ENCODE measurements at places on chromosomes 2 and 18.

- peaks cover 32% of the 10 kb centered on the region for H3K4me1 ChIP-seq
- H3K27ac ChIP-seq, result peak overlapping the region; percentile 89
- no peak for DNase-seq
- H3K27me3 ChIP-seq, result no peaks in the 10 kb centered on the region
Measured at GRCh38 chr18:62285281-62285680, 39.8 kb upstream of the TNFRSF11A start.

- no peaks in the 10 kb centered on the region for H3K4me1 ChIP-seq
- no peaks in the 10 kb centered on the region for H3K36me3 ChIP-seq
- H3K27me3 ChIP-seq, result no peaks in the 10 kb centered on the region
- DNase-seq, result no peak
- H3K27ac ChIP-seq, result no peak overlapping the region
Measured at GRCh38 chr18:31261792-31262582, 56.0 kb upstream of the DSG1 start.

DNA sequence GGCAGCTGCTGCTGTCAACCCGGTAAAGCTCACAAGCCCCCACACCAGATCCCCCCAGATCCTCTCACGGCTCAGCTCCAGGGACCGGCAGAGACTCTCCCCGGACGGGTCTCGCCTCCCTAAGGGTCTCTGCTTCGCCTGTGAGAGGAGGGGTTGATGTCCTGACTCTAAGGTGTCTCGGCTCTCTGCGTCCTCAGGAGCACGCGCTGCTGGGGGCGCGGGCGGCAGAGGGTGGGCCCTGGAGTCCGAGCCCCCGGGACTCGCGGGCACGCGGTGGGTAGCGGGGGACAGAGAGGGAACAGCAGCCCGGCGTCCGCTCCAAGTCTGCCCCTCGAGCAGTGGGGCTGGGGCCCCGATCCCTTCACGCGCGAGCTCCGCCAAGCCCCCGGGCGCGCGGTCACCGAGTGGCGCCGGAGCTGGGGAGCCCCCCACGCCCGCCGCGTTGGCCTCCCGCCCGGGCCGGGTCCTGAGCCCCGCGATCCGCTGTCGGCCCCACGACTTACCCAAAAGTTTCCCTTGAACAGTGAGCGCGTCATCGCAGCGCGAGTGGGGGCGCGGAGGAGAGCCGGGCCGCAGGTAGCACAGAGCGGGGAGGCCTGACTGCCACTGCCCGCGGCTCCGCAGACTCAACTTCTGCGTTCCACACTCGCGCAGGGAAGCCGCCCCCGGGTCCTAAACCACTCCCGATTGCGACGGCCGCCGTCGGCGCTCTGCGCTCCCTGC lies at the start of gene PSTPIP2:
Gene PSTPIP2, minus strand, starts transcription at position 608 of the 723 bp plus-strand sequence. Its CDS starts 72 bp downstream, at position 536.
- peaks cover 23% of the 10 kb centered on the region for H3K4me1 ChIP-seq
- no peaks in the 10 kb centered on the region for H3K36me3 ChIP-seq
- peaks cover 8% of the 10 kb centered on the region for H3K27me3 ChIP-seq
- peak within 1 kb of the TSS; percentile 83 for H3K4me3 ChIP-seq
- peak; percentile 36 for DNase-seq
- H3K27ac ChIP-seq, result peak within 1 kb of the TSS; percentile 20

GRCh38 chr2:208077276-208077675 lies 47.0 kb downstream of the CRYGD start:
- no peak overlapping the region for H3K4me3 ChIP-seq
- peaks cover 39% of the 10 kb centered on the region for H3K27me3 ChIP-seq
- H3K36me3 ChIP-seq, result no peaks in the 10 kb centered on the region
- DNase-seq, result no peak
- no peaks in the 10 kb centered on the region for H3K4me1 ChIP-seq
- H3K27ac ChIP-seq, result no peak overlapping the region

DNA sequence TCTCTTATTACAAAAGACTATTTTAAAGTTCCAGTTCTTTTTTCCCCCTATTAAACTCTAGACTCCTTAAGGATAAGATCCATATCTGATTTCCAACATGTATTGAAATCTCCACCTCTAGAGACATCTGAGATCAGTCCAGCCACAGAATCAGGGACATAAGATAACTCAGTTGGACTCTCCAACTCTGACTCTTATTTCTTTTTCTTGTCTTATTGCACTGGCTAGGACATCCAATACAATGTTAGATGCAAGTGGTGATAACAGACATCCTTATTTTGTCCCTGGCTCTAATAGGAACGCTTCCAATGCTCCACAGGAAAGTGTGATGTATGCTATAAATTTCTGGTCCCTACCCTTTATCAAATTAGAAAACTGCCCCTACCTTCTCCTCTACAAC lies 158.1 kb downstream of the TNS1 start:
- peaks cover 8% of the 10 kb centered on the region for H3K27me3 ChIP-seq
- no peak for DNase-seq
- no peaks in the 10 kb centered on the region for H3K36me3 ChIP-seq

DNA sequence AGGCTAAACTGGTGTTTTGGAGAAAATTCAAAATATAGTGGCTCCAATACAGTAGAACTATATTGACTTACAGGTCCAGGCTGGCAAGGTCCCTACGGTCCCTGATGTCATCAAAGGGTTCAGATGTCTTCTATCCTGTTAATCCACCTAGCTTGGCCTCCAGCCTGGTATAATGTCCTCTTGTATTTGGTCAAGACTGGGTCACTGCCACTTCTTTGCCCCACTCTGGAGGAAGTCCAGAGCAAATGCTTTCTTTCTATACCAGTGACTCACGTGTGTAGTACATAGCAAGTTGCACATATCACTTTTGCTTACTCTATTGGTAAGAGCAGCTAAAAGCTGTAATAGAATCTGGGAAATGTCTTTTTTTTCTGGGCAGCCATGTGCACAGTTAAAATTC lies 80.8 kb downstream of the LCLAT1 start:
- no peak overlapping the region for H3K27ac ChIP-seq
- no peaks in the 10 kb centered on the region for H3K27me3 ChIP-seq
- H3K36me3 ChIP-seq, result peaks cover 20% of the 10 kb centered on the region

GRCh38 chr2:235414422-235414821 lies 79.4 kb upstream of the AGAP1 start:
- no peak overlapping the region for H3K27ac ChIP-seq
- H3K27me3 ChIP-seq, result peaks cover 13% of the 10 kb centered on the region
- no peaks in the 10 kb centered on the region for H3K4me1 ChIP-seq

DNA sequence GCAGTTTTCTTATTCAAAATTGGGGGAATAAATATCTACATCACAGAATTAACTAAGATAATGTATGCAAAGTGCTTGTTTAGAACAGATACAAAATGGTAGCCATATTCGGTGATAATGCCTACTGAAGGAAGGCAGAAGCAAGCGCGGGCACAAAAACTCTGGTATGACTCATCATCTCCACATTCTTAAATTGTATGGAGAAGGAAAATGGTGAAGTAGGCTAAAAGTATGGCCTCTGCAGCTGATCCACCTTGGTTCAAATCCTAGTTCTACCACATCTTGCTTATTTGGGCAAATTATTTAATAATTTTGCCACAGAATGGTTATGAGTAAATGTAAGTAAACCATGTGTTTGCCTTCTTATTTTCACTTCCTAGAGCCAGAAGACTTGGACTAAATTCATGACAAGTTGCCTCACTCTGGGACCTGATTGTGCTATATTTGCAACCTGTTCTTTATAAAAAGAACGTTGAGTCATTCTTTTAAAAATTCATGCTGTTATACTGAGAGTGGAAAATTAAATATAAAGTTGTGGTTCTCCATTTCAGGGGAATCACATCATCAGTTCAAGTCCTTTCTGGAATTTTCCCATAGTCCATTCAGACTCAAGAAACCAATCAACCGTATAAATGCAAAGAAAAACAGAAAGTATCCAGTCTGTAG lies 9.0 kb upstream of the CDK15 start:
- DNase-seq, result no peak
- H3K27ac ChIP-seq, result no peak overlapping the region
- H3K4me1 ChIP-seq, result no peaks in the 10 kb centered on the region
- H3K36me3 ChIP-seq, result no peaks in the 10 kb centered on the region

GRCh38 chr2:237149425-237149824 lies 63.7 kb downstream of the COPS8 start:
- no peak overlapping the region for H3K27ac ChIP-seq
- H3K36me3 ChIP-seq, result peaks cover 31% of the 10 kb centered on the region
- H3K4me1 ChIP-seq, result no peaks in the 10 kb centered on the region
- no peak for DNase-seq

GRCh38 chr2:132729522-132729921 lies 59.5 kb upstream of the LYPD1 start:
- DNase-seq, result no peak

GRCh38 chr2:40178971-40179370 lies 272.9 kb downstream of the SLC8A1 start:
- H3K4me3 ChIP-seq, result no peak overlapping the region
- H3K27me3 ChIP-seq, result no peaks in the 10 kb centered on the region
- H3K4me1 ChIP-seq, result peaks cover 6% of the 10 kb centered on the region
- H3K27ac ChIP-seq, result no peak overlapping the region
- H3K36me3 ChIP-seq, result no peaks in the 10 kb centered on the region

GRCh38 chr2:2057125-2057721 lies 273.9 kb downstream of the MYT1L start:
- H3K4me1 ChIP-seq, result peaks cover 14% of the 10 kb centered on the region
- H3K27ac ChIP-seq, result peak overlapping the region; percentile 71
- peak overlapping the region; percentile 55 for H3K4me3 ChIP-seq
- H3K27me3 ChIP-seq, result no peaks in the 10 kb centered on the region
- peaks cover 10% of the 10 kb centered on the region for H3K36me3 ChIP-seq

DNA sequence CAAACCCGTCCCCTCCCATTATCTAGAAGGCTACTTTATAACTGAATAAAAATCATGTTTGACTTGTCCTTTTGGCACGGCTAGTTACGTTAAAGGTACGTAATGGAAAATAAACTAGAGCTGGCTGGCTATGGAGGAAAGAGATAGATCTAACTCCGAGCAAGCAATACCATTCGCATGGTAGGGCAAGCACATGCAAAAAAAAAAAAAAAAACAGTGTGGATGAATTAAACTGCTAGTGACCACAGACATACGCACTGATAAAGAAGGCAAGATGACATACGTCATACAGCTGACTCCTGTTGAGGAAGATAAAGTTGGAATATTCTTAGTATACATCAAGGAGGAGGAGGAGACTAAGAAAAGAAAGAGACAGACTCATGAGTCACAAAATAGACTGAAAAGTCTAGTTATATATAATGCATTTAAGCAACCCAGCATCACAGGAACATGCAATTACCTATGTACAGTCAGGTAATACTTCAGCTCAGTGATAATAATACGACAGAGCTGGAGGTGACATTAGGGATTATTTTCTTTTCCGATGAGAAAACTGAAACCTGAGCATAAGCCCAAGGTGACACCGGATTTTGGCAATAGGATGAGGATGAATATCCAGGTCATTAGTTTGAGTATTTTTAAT lies 37.9 kb upstream of the NARS1 start:
- peaks cover 11% of the 10 kb centered on the region for H3K36me3 ChIP-seq
- no peak for DNase-seq
- peak overlapping the region; percentile 60 for H3K27ac ChIP-seq

DNA sequence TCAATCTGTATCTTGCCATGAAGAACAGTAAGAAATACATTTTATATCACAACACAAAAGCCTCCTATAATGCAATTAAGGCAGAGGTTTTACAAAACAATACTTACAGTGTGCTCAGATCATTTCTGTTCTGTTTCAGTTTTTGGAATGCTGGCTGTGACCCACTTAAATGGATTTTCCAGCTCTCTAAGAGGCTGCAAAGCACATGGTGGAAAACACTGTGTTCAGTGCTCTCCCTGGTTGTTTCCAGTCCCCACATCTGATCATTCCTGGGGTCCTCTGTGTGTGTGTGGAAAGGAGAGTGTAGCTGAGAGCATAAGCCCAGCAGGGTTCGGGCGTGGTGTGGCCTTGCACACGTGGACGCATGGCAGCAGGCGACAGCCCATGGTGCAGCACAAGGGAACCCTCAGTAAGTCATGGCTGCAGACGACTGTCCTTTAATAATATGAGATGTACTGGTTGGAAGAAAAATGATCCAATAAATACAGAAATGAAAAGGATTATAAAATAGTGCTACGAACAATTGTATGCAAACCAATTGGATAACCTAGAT lies 95.6 kb downstream of the FAM210A start:
- H3K27me3 ChIP-seq, result no peaks in the 10 kb centered on the region
- H3K36me3 ChIP-seq, result no peaks in the 10 kb centered on the region
- no peak for DNase-seq
- peaks cover 11% of the 10 kb centered on the region for H3K4me1 ChIP-seq

DNA sequence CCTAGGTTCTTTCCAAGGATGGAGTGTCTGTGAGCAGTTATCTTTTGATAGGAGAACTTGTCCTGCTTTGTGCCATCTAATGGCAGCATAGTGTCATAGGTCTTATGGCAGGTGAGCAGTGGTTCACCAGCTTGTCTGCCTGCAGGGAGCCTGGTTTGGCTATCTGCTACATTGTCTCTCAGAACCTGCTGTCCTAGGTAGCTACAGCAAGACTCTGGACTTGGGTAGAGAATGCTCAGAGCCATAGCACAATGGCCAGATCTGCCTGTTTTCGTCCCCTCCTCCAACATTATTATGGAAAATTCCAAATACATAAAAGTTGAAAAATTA lies 28.3 kb downstream of the AGFG1 start:
- no peak for DNase-seq
- peak overlapping the region; percentile 24 for H3K27ac ChIP-seq
- no peak overlapping the region for H3K4me3 ChIP-seq
- H3K36me3 ChIP-seq, result peaks cover 3% of the 10 kb centered on the region
- H3K27me3 ChIP-seq, result no peaks in the 10 kb centered on the region

DNA sequence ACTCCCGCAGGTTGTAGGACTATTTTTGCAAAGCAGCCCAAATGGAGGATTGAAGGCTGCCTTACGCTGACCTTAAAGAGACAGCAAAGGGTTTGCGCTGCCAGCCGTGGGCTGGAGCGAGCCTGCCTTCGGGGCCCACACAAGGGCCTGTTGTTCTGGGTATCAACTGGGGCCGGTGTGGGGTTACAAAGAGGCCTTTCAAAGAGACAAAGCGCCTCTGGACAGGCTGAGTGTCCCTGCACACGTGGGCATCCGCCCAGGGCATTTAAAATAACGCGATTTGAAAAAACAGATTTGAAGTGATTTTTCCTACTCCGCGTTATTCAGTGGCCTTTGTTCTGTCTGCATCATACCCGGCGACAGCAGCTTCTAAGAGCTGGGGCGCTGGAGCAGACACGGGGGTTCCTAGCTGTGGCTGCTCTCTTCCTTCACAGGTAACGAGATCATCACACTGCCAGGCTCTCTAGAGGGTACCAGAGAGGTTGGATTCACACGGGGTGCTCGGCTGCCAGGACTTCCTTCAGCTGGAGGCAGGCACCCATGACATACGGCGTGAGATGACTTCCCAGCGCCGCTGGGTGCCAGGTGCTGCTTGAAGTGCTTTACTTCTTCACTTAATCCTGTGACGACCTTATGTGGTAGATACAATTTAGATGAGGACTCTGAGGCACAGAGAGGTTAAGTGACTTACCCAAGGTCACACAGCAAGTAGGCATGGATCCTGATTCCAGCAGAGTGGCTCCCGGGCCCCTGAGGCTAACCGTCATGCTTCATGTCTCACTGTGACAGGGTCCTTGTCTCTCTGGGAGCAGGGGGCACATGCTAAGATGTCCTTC lies 32.2 kb downstream of the MAL start:
- H3K4me1 ChIP-seq, result peaks cover 4% of the 10 kb centered on the region
- no peak for DNase-seq
- H3K4me3 ChIP-seq, result no peak overlapping the region
- H3K36me3 ChIP-seq, result no peaks in the 10 kb centered on the region

- H3K4me3 ChIP-seq, result no peak overlapping the region
- H3K4me1 ChIP-seq, result no peaks in the 10 kb centered on the region
- H3K27me3 ChIP-seq, result no peaks in the 10 kb centered on the region
- no peak overlapping the region for H3K27ac ChIP-seq
- H3K36me3 ChIP-seq, result no peaks in the 10 kb centered on the region
Measured at GRCh38 chr18:28511413-28511821, 334.5 kb upstream of the CDH2 start.

All from naive B cell (primary cell).